ENCODE measurements at places on chromosomes 1 and 21.
A peak's percentile ranks its signal among the peaks of the same experiment; 100 is the strongest.

- DNase-seq: no peak
Measured at GRCh38 chr1:90133133-90133532, 138.2 kb downstream of the ZNF326 start.

- DNase-seq: no peak
Measured at GRCh38 chr1:208213786-208214185, 30.4 kb downstream of the PLXNA2 start.

GRCh38 chr1:61853583-61853982 is 111.3 kb downstream of the PATJ start:
- no peak for DNase-seq

DNA sequence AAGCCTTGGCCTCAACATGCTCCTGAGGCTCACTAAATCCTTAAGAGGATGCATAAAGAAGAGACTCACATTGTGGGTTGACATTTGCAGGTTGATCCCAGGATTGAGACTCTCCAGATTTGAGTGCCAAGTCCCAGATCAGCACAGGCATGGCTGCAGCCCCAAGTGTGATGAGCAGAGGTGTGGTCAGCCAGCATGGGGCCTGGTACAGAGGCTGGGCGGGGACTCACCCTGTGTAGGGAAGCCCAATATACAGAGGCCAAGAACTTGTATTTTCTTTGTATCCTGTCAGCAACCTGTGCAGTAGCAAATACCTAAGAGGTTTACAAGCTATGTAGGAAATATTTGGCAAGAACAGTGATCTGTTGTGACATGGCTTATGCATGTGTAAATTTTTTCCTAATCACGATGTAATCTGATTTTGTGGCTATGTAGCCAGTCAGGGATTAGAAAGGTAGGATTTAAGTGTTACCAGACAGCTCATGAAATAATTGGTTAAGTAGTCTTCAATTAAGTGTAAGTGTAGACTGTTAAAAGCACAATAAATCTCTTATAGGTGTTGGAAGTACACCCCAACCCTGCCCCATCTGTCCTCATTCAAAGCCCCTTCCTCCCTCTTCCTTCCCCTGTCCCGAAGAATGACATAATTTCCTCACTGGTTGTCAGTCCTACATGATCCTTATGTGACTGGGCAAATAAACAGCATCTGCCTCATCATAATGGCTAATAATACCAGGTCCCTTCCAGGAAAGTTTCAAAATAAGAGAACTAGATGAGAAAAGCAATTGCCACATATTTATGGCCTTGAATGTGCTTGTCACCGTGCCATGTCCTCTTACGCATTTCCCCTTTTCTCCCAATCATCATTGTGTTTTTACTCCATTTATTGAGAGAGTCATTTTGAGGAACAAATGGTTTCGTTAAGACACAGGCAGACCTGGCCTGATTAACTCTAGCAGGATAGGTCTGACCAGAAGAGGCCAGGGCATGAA is 120.9 kb downstream of the HLX start:
- DNase-seq: no peak

DNA sequence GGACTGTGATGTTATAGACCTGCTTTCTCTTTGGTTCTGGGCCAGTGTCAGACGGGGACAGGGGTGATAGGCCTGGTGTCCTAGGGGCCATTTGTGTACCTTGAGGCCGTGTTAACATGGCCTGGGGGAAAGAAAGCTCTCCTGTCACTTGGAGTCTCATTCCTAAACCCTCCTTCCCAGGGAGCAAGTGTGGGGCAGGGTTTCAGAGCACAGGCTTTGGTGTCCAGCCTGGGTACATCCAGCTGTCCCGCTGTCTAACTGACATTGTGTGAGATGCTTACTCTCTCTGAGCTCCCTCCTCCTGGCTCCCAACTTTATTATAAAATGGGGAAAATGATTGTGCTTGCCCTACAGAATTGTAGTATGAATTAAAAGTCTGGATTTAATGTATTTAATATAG is 32.6 kb upstream of the EPHA8 start:
- no peak for DNase-seq

- DNase-seq: no peak
Measured at GRCh38 chr1:39452540-39452939, 38.9 kb upstream of the BMP8A start.

DNA sequence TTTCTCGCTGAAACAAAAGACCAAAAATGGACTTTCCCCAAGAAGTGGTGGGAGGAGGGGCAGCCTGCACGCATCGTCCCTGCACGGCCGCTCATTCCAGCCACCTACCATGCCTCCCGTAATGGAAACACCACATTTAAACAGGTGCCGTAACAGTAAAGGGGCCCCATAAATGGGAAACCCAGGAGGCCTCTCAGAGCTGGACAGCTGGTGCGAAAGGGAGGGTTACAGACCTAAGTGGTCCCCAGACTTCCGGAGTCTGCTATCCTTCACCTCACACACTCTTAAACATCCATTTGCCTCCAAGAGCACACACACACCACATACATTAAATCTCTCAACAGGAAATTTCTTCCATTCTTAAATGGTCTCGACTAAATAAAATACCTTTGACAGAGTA is 120.7 kb upstream of the SOD1 start:
- DNase-seq: no peak

- peak; percentile 66 for DNase-seq
Measured at GRCh38 chr1:92483610-92484471, 2.9 kb downstream of the GFI1 start.

DNA sequence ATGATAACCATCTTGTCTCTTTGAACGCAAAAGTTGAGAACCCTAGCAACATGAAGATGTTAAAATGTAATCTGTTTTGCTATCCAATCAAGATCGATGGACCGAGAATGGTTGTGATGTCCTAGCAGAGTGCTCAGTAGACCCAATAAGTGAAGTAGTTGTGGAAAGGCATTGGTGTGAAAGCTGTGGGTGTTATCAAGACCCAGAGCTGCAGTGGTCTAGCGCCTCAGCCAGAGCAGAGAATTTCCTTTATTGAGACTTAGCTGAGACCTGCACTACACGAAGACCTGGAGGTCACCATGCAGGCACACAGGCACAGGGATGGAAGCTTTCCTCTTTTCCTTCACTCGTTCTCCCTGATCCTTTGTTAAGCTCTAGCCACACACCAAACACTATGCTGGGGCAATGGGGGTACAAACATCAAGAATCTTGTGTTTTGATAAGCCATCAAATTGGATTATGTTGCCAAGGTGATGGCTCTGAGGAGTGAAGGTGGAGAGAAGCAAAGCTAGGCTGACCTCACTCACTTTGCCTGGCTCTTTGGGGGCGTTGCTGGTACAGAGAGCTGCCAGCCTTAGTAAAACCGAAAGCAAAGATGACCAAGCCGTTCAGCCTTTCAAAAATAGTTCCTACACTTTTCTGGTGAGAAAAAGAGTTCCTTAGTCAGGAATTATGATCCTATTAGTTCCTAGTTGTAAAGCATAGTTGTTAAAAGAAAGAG is 24.1 kb downstream of the METTL13 start:
- DNase-seq: no peak

DNA sequence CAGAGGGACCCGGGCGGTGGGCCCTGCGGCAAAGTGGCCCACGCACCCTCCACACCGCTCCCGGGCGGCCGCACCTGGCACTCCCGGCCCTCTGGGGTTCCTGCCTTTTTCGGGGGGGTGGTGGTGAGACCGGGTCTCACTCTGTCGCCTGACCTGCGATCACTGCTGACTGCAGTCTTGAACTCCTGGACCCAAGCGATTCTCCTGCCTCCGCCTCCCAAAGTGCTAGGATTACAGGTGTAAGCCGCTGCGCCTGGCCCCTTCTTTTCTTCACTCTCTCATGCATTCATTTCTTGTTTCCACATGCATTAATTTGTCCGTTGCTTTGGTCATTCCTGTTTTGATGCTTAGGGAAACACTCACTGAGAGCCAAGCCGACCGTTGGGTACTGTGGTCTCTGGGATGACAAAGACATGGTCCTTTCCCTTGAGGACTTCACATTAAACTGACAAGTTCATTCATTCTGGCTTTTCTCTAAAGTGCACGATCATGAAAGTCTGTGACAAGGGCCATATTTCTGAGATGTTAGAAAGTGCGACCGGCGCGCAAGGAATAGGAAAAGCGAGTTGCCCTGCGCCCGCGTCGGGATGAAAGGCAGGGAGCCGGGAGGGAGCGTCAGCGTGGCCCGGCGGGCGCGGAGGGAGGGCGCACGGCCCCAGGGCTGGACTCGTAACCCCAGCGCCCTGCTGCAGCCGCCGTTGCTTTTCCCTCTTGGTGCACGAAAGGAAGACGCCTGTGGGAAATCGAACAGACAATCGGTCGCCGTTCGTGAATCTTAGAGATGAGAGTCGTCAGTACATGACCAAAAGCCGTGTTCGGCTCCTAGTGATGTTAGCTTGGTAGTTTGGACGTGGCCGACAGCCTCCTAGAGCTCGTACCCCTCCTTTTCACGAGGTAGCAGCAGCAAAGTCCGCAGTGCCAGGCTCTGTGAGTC is 1.0 kb upstream of the MCOLN2 start:
- no peak for DNase-seq

- DNase-seq: no peak
Measured at GRCh38 chr1:31802190-31803150, 13.4 kb downstream of the SPOCD1 start.

GRCh38 chr1:155198547-155198906 is 9.2 kb downstream of the THBS3 start:
- DNase-seq: no peak

GRCh38 chr1:152737997-152738396 is 19.8 kb upstream of the KPRP start:
- DNase-seq: no peak

- no peak for DNase-seq
Measured at GRCh38 chr1:68314151-68314780, 81.9 kb upstream of the WLS start.
